Liver (tissue), 10 donors: ENCODE measurements at places on chromosomes 6 and 20. TPM values are rescaled to one million over a fixed set of nuclear protein-coding genes. Genes with fewer than 3 reads are reported as not detected.
A peak's percentile ranks its signal among the peaks of the same experiment; 100 is the strongest.

GRCh38 chr6:23388086-23388783, 737.8 kb upstream of the NRSN1 start:
- H3K27ac ChIP-seq = no peak overlapping the region
- no peak overlapping the region for H3K4me3 ChIP-seq
- no peaks in the 10 kb centered on the region for H3K4me1 ChIP-seq
- no peaks in the 10 kb centered on the region for H3K27me3 ChIP-seq
- H3K36me3 ChIP-seq = no peaks in the 10 kb centered on the region
- no peak for DNase-seq

STX11 gene
- 1.3 TPM for polyA plus RNA-seq

- H3K27me3 ChIP-seq = no peaks in the 10 kb centered on the region
- no peaks in the 10 kb centered on the region for H3K36me3 ChIP-seq
- H3K27ac ChIP-seq = no peak overlapping the region
- H3K4me3 ChIP-seq = no peak overlapping the region
- no peak for DNase-seq
Observed at GRCh38 chr20:58965270-58966064, 15.6 kb upstream of the NELFCD start.

DNA sequence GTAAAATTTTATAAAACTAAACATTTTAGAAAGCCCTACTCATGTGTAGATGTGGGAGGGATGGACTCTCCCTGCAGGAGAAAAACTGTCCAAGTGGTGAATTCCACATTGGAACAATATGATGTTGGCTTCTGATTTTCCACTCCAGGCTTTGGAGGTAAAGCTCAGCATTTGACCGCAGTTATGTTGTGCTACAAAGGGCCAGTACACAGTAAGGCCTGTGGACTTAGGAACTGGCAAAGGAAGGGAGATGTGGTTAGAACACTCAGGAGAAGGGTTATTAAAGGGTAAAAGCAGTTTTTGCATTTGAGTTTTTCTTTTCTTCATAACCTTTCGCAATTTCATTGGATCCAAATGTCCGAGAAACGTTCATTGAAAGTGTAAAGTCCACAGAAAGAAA, 150.3 kb upstream of the SASH1 start:
- no peak for DNase-seq
- no peak overlapping the region for H3K27ac ChIP-seq
- H3K4me3 ChIP-seq = no peak overlapping the region

GRCh38 chr20:13205848-13206434, 15.1 kb upstream of the ISM1 start:
- H3K27me3 ChIP-seq = no peaks in the 10 kb centered on the region
- DNase-seq = no peak
- H3K4me1 ChIP-seq = no peaks in the 10 kb centered on the region
- no peak overlapping the region for H3K27ac ChIP-seq

DNA sequence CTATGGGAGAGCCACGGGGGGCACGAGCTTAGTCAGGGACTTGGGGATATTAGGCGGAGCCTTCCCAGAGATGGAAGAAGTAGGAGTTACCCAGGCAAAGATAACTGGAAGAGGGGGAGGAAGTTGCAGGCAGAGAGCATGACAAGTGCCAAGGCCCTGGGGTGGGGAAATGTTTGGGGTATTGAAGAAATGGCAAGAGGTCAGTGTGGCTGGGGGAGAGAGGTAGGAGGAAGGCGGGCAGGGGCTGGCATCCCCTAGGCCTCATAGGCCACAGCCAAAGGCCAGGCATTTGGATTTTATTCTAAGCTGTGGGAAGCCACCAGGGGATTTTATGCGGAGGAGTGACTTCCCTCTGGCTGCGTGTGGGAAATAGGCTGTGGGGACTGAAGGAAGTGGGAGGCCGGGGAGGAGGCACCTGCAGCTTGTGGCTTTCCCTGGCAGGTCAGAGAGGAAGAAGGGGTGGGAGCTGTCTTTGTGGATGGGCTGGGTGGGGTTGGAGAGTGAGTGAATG, 22.7 kb downstream of the SNAI1 start:
- DNase-seq = no peak
- H3K4me3 ChIP-seq = no peak overlapping the region
- peaks cover 3% of the 10 kb centered on the region for H3K27me3 ChIP-seq
- no peaks in the 10 kb centered on the region for H3K4me1 ChIP-seq
- H3K27ac ChIP-seq = no peak overlapping the region

DNA sequence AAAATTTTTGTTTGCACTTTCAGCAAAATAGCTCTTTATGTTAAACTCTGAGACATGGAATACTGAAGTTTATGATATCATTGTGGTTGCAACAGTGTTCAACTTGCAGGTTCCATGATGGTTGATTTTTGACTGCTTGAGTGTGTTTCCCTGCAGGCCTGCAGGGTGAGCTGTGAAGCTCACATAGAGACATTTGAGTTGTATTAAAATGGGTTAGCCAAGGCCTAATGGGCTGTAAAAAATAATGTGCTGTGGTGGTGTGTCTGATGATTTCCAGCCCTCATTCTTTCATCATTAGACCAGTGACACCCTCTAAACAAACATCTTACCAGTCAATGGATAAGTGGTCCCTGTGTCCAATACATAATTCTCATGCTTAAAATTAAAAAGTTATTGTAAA, 321.4 kb downstream of the FARS2 start:
- H3K27me3 ChIP-seq = no peaks in the 10 kb centered on the region
- no peaks in the 10 kb centered on the region for H3K4me1 ChIP-seq
- H3K4me3 ChIP-seq = no peak overlapping the region
- DNase-seq = no peak

GRCh38 chr6:114291428-114291827, 51.4 kb downstream of the HS3ST5 start:
- no peaks in the 10 kb centered on the region for H3K36me3 ChIP-seq
- H3K4me3 ChIP-seq = no peak overlapping the region
- no peaks in the 10 kb centered on the region for H3K27me3 ChIP-seq
- H3K4me1 ChIP-seq = no peaks in the 10 kb centered on the region
- DNase-seq = no peak

DDO gene
- 7.7 TPM for polyA plus RNA-seq

CCN6 gene
- not detected for polyA plus RNA-seq

GRCh38 chr6:32613475-32613874, 23.7 kb upstream of the HLA-DQA1 start:
- no peaks in the 10 kb centered on the region for H3K36me3 ChIP-seq
- no peak overlapping the region for H3K27ac ChIP-seq
- H3K4me3 ChIP-seq = no peak overlapping the region
- H3K27me3 ChIP-seq = no peaks in the 10 kb centered on the region
- DNase-seq = no peak
- H3K4me1 ChIP-seq = no peaks in the 10 kb centered on the region

GRCh38 chr6:22473991-22474682, 95.2 kb upstream of the HDGFL1 start:
- no peaks in the 10 kb centered on the region for H3K36me3 ChIP-seq
- no peaks in the 10 kb centered on the region for H3K27me3 ChIP-seq
- H3K4me1 ChIP-seq = peaks cover 17% of the 10 kb centered on the region
- no peak overlapping the region for H3K4me3 ChIP-seq

ORC3 gene
- polyA plus RNA-seq = 5.2 TPM

DNA sequence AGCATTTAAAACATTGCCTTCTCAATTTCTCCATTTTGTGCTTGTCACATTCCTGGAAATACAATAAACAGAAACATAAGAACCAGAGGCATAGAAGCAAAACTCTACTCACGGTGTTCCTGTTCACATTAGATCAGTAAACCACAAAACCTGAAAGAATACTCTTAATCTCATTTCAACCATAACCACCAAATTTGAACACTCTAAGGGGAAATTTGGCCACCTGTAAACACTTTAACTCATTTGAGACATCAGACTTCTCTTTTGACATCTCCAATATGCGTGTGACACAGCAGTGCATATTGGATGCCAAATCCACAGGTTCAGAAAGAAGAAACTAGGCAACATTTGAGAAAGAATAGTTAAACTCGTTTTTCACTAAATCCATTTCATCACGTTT, 153.8 kb upstream of the IRAK1BP1 start:
- DNase-seq = no peak
- H3K4me1 ChIP-seq = no peaks in the 10 kb centered on the region
- H3K27me3 ChIP-seq = no peaks in the 10 kb centered on the region
- no peaks in the 10 kb centered on the region for H3K36me3 ChIP-seq

DNA sequence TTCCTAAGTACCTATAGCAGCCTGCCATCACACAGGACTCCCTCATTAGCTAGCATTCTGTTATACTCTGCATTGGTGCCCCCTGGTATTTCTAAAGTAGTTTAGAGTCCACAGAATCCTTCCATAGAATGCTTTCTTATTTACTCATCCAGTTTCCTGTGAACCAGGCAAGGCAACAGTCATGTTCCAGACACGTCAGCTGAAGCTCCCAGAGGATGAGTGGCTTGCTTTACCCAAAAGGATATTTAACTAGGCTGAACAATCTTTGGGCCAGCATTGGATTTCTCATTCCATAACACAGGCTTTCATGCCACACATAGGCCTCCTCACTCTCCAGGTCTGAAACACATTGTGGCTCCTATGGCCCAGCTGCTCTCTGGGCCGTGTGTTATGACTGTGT, 203.8 kb upstream of the MAP3K7 start:
- no peaks in the 10 kb centered on the region for H3K36me3 ChIP-seq
- no peaks in the 10 kb centered on the region for H3K4me1 ChIP-seq
- H3K27me3 ChIP-seq = no peaks in the 10 kb centered on the region
- H3K27ac ChIP-seq = no peak overlapping the region
- no peak for DNase-seq

DNA sequence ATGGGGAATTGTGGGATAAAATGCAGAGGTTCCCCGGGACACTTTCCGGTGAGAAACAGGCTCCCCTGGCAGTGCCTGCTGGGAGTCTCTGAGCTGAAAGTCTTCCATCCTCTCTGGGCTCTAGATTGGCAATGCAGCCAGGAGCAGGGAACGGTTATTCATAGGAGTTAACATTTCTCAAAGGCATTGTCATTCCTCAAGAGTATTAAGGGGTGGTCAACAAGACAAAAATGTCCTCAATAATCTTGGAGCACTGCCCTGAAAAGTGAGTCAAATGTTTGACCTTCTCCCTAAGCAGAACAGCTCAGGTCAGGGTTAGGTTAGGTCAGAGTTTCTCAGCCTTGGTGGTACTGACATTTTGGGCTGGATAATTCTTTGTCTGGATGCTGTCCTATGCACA, 13.2 kb downstream of the BPIFB1 start:
- no peaks in the 10 kb centered on the region for H3K4me1 ChIP-seq
- H3K4me3 ChIP-seq = no peak overlapping the region
- no peak for DNase-seq

GRCh38 chr6:27040244-27041042, 207.1 kb upstream of the PRSS16 start:
- H3K27me3 ChIP-seq = no peaks in the 10 kb centered on the region
- no peaks in the 10 kb centered on the region for H3K36me3 ChIP-seq
- no peak for DNase-seq
- H3K4me1 ChIP-seq = no peaks in the 10 kb centered on the region
- H3K4me3 ChIP-seq = no peak overlapping the region

- H3K4me1 ChIP-seq = no peaks in the 10 kb centered on the region
- no peak overlapping the region for H3K4me3 ChIP-seq
- H3K27ac ChIP-seq = no peak overlapping the region
Observed at GRCh38 chr6:33445119-33445603, 9.2 kb upstream of the ZBTB9 start.

DNA sequence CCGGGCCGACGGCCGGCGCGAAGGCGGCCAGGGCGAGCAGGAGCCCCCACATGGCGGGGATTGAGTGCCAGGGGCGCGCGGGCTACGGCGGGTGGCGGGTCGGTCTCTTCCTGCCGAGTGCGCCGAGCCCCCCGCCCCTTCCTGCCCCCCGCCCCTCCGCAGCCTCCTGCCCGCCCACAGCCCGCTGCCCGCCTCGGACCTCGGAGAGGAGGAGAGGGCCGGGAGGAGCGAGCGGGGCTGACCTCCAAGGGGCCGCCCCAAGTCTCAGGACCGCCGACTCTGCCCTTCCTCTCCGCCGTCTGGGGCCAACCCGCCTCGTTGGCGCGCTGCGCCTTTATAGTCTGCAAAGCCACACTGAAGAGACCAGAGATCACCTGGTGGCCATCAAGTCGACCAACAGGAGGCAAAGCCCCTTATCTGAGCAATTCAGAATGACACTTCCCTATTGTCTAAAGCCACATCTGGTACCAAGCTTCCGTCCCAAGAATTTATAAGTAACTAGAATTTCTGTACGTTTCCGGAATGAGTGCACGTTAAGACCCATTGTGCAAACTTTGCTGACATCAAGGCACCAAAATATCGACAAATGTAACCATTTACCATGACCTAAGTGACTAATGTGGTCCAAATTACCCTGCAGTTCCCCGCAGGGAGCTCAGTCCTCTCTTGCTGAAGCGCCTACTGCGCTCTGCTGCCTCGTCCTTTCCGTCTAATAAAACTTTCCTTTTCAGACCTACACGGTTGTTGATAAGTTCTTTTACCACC, at the start of gene CPXM1:
Gene CPXM1 (minus strand): TSS at position 107 of the 765 bp plus-strand sequence. CDS start 55 bp downstream, at position 52.
- DNase-seq = no peak
- peaks cover 8% of the 10 kb centered on the region for H3K4me1 ChIP-seq
- peak within 1 kb of the TSS; percentile 14 for H3K4me3 ChIP-seq
- no peaks in the 10 kb centered on the region for H3K36me3 ChIP-seq
- H3K27ac ChIP-seq = no peak within 1 kb of the TSS
- H3K27me3 ChIP-seq = peaks cover 14% of the 10 kb centered on the region

GRCh38 chr6:37632291-37632690, 65.4 kb downstream of the MDGA1 start:
- no peak overlapping the region for H3K4me3 ChIP-seq
- no peak for DNase-seq
- H3K36me3 ChIP-seq = no peaks in the 10 kb centered on the region
- no peaks in the 10 kb centered on the region for H3K4me1 ChIP-seq
- H3K27me3 ChIP-seq = no peaks in the 10 kb centered on the region

LY6G5C gene
- polyA plus RNA-seq = 1.1 TPM

RGL2 gene
- polyA plus RNA-seq = 16.8 TPM

SMPDL3A gene
- polyA plus RNA-seq = 61.4 TPM

DNA sequence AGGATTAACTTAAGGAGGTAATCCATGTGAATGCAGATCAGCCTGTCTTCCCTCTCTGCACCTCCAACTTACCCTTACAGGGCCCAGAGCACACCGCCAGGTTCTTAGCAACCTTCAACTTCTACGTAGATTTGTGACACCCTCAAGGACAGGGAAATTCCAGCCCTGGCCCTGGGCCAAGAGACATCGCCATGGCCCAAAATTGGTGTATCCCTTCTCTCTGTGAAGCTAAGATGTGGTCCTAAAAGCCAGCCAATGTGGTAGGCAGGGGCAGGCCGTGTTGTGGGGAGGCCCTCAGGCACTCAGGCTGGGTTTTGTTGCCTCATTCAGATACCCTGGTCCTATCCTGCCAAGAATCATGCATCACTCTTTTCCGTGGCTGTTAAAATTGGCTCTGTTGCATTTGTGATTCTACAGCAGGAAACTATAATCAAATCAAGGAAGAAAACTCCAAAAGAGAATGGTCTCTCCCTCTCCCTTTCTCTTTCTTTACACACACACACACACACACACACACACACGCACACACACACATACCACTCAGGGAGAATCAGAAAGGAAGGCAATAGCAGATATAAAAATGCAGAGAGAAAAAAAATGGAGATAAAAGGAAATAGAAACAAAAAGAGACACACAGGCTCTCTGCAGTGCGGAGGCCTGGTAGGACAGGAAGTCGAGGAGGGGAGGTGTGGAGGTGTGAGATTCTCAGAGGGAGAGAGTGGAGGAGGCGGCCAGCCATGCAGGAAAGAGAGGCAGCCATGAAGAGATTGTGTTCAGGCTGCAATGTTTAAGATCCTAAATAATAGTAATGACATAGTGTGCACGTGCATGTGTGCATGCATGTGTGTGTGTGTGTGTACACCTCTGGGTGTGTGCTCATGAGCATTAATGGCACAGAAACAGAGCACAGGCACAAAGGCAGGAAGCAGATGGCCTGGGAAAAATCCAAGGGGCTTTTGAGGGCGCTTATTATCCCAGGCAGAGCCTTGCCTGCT, 201.8 kb upstream of the LRFN2 start:
- no peak overlapping the region for H3K4me3 ChIP-seq
- H3K4me1 ChIP-seq = no peaks in the 10 kb centered on the region
- no peaks in the 10 kb centered on the region for H3K27me3 ChIP-seq
- no peak overlapping the region for H3K27ac ChIP-seq
- H3K36me3 ChIP-seq = no peaks in the 10 kb centered on the region

ARMC12 gene
- polyA plus RNA-seq = 0.43 TPM

OARD1 gene
- 28.6 TPM for polyA plus RNA-seq

TULP1 gene
- polyA plus RNA-seq = not detected
